ENCODE measurements at places on chromosomes 3 and 15. TPM values are rescaled to one million over a fixed set of nuclear protein-coding genes. Genes with fewer than 3 reads are reported as not detected.

ACKR4 gene
- total RNA-seq = not detected

NEO1 gene
- total RNA-seq = 85.2 TPM

SSUH2 gene
- total RNA-seq = 0.37 TPM

MKRN2OS gene
- total RNA-seq = not detected

ZNF502 gene
- 3.6 TPM for total RNA-seq

SLC22A14 gene
- not detected for total RNA-seq

PRR20G gene
- total RNA-seq = not detected

XCR1 gene
- not detected for total RNA-seq

LRRC34 gene
- total RNA-seq = 54.8 TPM

WDR93 gene
- 0.51 TPM for total RNA-seq

USP3 gene
- total RNA-seq = 48.8 TPM

ACP3 gene
- not detected for total RNA-seq
